ENCODE measurements at places on chromosomes 2 and 18. TPM values are rescaled to one million over a fixed set of nuclear protein-coding genes. Genes with fewer than 3 reads are reported as not detected.

ALPG gene
- not detected for total RNA-seq

GRCh38 chr2:143347901-143348414 is 218.7 kb downstream of the ARHGAP15 start:
- no peaks in the 10 kb centered on the region for H3K27me3 ChIP-seq
- no peaks in the 10 kb centered on the region for H3K36me3 ChIP-seq
- no peak overlapping the region for H3K4me3 ChIP-seq
- DNase-seq: no peak

DNA sequence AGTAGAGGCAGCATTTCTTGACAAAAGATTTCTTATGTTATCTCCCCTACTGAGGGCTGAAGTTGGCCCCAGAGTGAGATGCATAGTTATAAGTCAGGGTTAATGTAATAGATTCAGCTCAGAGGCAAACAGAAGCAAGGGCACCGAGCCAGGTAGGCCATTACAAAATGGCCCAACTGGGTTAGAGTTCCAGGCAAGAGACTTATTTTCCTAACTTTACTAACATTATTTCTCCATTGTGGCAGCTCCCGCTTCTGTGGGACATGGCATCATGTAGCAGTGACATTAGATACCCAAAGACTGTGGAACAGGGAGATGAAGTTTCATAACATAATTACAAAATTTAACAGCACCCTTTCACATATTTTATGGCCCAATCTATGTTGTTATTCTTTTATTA is 27.1 kb downstream of the TSPYL6 start:
- H3K36me3 ChIP-seq: no peaks in the 10 kb centered on the region
- no peaks in the 10 kb centered on the region for H3K4me1 ChIP-seq
- no peak overlapping the region for H3K4me3 ChIP-seq
- no peak overlapping the region for H3K27ac ChIP-seq
- no peak for DNase-seq

DNA sequence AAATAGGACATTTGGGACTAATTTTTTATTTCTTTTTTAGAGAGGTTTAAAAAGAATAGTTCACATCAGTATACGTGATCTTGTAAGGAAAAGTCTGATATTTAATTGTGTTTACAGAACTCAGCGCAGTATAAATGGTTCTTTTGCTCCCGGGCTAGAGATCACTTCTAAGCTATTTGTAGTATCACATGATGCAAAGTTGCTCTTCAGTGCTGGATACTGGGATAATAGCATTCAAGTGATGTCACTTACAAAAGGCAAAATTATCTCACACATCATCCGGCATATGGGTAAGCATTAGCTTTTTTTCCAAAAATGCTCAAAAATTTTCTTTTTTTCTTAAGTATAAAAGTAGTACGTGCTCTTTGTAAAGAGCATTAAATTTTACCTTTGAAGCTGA is 37.4 kb upstream of the CYP20A1 start:
- no peaks in the 10 kb centered on the region for H3K4me1 ChIP-seq
- no peak overlapping the region for H3K4me3 ChIP-seq
- H3K27me3 ChIP-seq: no peaks in the 10 kb centered on the region
- H3K36me3 ChIP-seq: no peaks in the 10 kb centered on the region
- no peak for DNase-seq

- no peak for DNase-seq
- H3K27me3 ChIP-seq: no peaks in the 10 kb centered on the region
- no peaks in the 10 kb centered on the region for H3K4me1 ChIP-seq
- H3K36me3 ChIP-seq: no peaks in the 10 kb centered on the region
- H3K4me3 ChIP-seq: no peak overlapping the region
- H3K27ac ChIP-seq: no peak overlapping the region
Observed at GRCh38 chr2:156319811-156320485, 12.6 kb downstream of the NR4A2 start.

DNA sequence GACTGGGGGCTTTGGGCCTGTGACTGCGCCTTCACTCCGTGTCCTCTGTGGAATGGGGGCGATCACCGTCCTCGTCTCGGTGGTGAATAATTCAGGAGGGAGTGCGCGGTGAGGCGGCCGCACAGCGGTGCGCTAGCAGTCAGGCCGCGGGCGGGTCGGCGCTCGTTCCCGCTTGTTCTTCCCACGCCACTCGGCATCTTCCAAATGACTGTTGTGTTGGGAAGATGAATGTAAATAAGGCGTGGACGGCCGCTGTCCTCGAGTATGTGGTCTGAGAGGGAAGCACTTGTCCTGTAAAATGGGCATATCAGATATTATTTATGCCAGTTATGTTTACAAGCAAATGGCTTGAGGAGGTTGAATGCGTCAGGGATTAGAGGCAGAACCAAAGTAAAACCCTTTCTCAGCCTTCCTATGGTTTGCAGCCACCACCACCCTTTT is 608 bp upstream of the VPS4B start:
- no peaks in the 10 kb centered on the region for H3K27me3 ChIP-seq
- H3K4me1 ChIP-seq: peaks cover 20% of the 10 kb centered on the region

DNA sequence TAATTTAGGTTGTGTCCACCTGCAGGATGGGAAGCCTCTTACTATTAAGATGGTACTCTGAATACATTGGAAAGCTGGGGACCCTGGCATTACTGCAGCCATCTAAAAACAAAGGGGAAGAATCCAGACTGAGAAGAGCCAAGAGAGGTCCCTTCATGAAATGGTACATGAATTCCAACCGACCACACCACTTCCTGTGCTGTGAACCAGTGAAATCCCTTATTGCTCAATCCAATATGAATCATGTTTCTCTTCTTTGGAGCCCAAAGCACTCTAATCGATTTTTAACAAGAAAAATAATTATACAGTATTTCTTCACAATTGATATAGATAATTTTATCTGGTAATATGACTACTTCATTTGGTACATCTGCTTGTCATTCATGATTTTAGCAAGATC is 479.7 kb upstream of the RAB6C start:
- DNase-seq: peak; percentile 4
- no peak overlapping the region for H3K4me3 ChIP-seq
- no peaks in the 10 kb centered on the region for H3K27me3 ChIP-seq
- no peak overlapping the region for H3K27ac ChIP-seq
- no peaks in the 10 kb centered on the region for H3K4me1 ChIP-seq
- no peaks in the 10 kb centered on the region for H3K36me3 ChIP-seq

DNA sequence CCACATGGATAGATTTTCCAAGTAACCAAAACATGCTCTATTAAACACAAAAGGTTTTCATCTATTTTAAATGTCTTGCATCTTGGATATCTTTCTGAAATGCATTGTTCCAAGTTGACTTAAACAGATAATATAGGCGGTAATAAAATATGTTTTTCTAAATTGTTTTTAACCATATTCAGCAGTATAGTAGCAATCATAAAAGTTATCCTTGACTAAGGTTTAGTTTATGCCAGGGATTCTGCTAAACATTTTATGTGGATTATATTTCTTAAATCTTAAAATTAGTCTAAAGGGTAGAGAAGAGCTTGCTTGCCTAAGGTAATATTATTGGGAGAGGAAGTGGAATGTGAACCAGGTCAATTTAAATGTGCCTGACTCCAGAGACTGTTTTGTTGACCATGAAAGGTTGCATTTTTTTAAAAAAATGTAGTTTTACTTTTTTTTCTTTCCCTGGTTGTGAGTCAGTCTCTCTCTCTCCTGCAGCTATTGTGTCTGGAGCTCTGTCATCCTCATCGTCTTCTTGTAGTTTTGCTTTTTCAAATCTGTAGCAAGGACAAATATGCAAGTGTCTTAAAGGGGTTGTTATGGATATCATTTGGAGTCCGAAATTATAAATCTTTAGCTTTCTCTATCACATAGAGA is 309.1 kb upstream of the COL3A1 start:
- DNase-seq: no peak
- no peaks in the 10 kb centered on the region for H3K27me3 ChIP-seq
- no peak overlapping the region for H3K27ac ChIP-seq
- no peaks in the 10 kb centered on the region for H3K36me3 ChIP-seq

All from Karpas-422 (cell line).